ENCODE measurements at places on chromosomes 11 and 22.

- DNase-seq, result no peak
These were observed 50.0 kb upstream of the ADA2 start for GRCh38 chr22:17269224-17269606.

GRCh38 chr22:20639343-20639742 lies 131.9 kb downstream of the MED15 start:
- no peak for DNase-seq

- no peak for DNase-seq
These were observed 27.9 kb upstream of the RBMXL2 start for GRCh38 chr11:7060868-7061267.

DNA sequence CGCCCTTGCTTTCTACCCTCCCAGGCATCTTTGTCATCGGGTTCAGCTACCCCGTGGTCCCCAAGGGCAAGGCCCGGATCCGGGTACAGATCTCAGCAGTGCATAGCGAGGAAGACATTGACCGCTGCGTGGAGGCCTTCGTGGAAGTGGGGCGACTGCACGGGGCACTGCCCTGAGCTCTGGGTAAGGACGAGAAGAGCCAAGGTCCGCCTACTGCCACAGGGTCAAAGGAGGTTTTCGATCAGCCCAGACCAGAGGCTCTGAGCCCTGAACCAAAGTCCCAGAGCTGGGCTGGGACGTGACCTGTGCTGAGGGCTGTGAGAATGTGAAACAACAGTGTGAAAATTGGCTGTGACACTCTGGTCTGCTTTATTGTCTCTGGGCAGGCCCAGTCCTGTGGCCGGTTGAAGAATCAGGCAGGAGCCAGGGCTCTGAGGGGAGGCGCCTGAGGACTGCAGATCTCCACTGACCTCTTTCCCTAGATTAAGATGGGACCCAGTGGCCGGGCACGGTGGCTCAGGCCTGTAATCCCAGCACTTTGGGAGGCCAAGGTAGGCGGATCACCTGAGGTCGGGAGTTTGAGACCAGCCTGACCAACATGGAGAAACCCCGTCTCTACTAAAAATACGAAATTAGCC lies 6.5 kb upstream of the GALR3 start:
- no peak for DNase-seq

DNA sequence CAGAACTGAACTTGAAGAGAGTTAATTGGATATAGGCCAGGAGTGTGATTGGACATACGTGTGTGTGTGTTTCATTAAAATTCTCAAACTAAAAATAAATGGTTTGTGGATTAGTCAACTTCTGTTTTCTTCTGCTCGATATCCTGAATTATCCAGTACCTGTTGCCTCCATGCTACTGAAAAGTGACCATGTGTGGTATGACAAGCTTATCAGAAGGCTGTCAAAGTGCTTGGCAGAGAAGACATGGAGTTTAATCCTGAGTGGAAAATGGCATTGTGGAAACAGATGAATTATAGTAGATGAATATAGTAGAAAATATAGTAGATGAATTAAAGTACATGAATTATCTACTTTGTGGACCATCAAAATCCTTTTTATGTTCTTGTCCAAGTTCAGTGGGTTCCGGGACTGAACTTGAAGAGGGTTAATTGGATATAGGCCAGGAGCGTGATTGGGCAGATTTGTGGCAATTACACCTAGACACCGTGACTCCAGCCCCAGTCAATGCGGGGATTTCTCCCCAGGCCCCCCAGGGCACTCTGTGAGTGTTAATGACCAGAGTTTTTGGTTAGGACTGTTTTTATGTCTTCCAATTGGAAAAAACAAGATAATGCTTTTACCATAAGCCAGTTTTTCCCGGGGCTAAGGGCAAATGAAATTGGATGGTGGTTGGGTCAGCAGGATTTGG lies 30.1 kb downstream of the GRAMD1B start:
- DNase-seq, result no peak

- DNase-seq, result no peak
These were observed 472.2 kb upstream of the ANO3 start for GRCh38 chr11:25859776-25860175.

- DNase-seq, result no peak
These were observed 36.9 kb downstream of the PACS1 start for GRCh38 chr11:66106786-66107599.

GRCh38 chr11:93131709-93132108 lies 66.1 kb downstream of the SLC36A4 start:
- DNase-seq, result no peak

GRCh38 chr11:114483929-114484328 lies 44.7 kb downstream of the REXO2 start:
- no peak for DNase-seq

DNA sequence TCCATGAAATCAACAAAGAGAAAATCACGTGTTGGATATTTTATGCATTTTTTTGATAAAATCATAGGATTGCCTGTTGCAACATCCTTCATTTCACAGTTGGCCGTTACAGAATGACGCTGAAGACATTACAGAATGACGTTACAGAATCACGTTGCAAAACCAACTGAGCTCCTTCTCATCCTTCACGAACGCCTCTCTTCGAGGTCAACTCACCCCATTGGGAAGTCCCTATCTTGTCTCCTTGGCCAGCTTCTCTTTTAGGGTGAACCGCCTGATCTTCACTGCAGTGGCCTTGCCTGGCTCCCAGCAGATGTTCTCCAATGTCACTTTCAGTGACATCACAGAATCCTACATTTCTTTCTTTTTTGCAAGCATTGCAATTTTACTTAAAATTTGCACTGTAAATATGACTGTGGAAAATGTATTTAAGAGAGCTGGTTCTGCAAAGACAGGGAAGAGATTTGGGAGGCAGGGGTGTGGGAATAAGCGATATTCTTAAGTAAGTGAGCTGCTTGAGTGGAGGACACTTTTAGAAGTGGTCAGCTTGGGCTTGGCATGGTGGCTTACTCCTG lies 5.1 kb downstream of the KRTAP5-7 start:
- DNase-seq, result no peak

DNA sequence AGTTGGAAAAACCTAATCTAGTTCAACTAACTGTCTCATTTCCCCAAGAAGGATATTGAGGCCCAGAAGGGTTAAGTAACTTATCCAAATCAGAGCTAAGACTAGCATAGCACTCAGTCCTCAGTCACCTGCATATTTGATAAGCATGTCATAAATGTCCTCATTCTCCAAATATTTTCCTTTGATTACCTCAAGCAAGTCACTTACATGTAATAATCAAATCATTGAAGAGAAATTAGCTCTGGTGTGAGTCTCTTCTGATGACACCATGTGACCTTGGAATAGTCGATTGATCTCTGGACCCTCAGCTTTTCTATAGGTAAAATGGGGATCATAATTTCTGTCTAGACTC lies 48.8 kb upstream of the PICALM start:
- DNase-seq, result no peak

GRCh38 chr11:14079011-14079410 lies 116.5 kb downstream of the SPON1 start:
- DNase-seq, result no peak

DNA sequence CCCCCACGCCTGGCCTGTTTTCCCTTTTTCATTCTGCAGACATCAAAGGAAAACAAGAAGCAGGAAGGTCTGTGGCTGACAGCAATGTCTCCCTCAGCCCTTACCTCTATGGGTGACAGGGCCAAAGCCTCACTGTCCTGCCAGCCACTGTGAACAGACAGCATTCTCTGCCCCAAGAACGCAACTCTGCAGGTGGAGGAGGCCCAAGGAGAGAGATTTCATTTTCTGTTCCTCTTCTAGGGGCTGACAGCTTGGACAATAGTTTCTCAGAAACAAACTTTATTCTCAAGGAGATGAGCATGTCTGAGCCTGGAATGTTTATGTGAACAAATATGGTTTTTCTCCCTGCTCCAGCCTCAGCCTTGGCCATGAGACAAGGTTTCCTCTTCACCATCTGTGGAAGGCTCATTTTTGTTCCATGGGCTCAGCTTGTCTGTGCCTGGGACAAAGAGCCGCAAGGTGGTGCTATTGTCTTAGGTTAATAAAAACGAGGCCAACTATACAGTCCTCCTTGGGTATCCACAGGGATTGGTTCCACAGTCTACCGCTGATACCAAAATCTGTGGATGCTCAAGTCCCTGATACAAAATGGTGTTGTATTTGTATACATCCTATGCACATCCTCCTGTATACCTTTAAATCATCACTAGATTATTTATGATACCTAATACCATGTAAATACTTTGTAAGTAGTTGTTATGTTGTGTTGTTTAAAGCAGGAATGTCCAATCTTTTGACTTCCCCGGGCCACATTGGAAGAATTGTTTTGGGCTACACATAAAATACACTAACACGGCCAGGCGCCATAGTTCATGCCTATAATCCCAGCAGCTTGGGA lies 5.8 kb downstream of the PIWIL3 start:
- DNase-seq, result no peak

DNA sequence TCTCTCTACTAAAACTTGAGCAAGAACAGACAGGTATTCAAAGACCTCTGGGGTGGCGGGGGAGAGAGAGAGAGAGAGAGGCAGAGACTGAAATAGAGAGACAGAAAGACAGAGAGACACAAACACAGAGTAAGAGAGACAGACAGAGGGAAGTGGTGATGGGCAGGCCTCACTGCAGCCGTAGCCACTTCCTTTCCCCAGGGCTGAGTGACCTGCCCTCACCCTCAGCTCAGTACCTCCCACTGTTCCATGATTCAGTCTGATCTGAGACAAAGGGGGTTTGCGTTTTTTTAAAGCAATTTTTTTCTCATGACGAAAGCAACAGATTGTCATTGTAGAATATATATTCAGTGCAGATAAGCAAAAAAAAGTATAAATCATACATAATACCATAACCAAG lies 607.9 kb upstream of the B3GAT1 start:
- no peak for DNase-seq

DNA sequence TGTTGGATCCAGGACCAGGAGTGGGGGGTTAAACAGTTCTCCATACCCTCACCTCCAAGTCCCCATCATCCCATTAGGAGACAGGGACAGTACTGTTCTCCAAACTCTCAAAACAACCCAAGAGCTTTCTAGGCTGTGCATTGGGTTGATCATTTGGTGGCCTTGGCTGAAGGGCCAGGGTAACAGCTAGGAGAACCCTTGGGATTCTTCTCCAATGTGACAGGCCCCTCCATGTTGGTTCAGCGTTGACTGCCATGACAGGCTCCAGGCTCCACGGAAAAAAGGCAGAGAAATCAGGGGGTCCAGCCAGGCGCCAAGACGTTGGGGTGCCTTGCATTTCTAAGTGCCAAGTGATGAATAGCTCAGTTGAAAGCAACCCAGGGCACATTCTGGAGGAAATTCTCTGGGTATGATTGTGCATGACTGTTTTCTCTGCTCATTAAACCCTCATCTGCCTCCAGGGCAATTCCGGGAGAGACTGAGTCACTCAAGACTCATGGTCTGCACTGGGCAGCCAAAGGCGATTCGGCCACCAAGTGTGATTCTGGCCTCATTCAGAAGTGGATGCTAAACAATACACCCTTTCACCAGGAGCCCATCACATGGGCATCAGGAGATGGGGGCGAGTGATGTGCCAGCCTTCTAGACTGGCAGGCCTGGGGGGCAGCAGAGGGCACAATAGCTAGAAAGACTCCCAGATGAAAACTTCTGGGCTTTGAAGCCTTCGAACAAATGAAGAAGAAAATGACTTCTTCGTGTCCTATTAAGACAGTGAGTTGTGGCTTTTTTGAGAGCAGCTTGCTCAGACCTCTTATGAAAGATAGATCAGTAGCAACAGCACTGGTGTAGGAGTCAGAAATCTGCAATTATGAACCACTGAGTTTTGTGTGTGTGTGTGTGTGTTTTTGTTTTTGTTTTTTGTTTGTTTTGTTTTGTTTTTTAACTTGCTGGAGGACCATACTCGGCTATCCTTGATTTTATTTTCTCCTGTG lies 27.7 kb downstream of the CD44 start:
- no peak for DNase-seq

DNA sequence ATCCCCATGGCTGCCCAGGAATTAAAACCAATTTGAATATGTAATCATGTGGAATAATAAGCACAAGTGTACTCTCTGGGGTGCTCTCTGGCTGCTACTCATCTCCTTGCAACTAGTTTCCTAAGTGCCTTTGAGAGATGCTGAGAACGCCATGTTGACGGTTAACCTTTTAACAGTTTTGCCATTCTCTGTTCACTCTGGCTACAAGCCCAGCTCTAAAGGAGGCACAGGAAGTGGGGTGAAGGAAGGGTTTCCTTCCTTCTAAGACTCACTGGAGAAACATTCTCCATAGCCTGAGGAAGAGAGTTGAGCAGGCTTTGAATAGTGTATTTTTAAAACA lies 122.0 kb upstream of the ZC3H12C start:
- DNase-seq, result no peak

- no peak for DNase-seq
These were observed 19.3 kb downstream of the CREB3L1 start for GRCh38 chr11:46296528-46297448.

- DNase-seq, result no peak
These were observed 5.0 kb downstream of the ZP1 start for GRCh38 chr11:60872124-60872960.

DNA sequence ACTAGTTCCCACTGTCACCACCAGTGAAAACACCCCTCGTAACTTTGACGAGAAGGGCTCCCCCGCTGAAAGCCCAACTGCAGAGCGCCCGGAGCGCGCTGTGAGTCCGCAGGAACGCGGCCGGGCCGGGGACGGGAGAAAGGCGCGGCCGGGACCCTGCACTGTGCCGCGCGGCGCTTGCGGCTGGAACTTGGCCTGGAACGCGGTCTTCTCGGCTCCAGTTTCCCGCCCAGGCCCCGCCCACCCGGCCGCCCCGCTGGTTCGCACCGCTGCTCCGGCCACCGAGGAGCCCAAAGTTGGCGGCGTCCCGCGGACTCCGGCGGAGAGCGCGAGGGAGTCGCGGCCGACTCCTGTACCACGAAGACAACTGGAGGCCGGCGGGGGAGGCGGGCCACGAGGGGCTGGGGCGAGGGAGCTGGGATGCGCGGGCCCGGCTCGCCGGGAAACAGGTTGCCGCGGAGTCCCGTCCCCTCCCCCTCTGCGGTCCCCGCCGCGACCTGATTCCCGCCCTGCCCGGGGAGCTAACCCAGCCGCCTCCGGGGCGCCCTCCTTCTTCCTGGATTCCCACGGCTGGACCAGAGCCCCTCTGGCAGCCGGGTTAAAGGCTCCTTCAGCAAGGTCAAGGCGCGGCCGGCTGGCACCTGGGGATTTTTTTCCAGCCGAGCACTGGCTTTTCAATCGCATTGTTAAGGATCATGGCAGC lies 3.4 kb downstream of the TENM4 start:
- peak; percentile 42 for DNase-seq

DNA sequence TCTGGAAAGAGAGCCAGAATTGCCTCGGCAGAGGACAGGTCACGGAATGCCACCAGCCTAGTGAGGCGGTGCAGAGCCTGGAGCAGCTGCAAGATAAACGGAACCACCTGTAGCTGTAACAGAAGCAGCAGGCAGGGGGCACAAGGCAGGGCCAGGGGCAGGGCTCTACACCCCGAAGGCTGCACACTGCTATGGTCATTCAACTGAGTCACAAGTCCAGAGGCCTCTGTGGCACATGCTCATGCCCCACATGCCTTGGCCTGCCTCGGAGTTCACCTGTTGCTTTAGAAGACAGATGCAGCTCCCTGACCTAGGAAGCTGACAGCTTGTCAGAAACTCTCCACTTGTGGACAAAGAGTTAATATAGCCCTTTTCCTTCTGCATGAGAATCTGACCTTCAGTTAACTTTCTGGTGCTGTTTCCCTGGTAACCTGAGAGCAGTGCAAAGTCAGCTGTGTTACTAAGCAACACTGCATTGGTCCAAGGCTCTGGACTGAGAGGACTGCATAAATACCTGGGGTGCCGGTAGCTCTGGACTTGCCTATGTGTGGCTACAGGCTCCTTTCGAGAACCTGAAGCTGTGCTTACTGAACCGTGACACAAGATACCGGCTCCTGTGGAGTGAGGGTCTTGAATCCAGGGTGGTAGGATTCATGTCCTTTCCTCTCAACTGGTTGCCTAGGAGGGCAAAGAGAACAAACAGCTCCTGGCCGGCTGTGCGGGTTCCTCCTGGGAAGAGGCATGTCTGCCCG lies 10.5 kb downstream of the COMMD9 start:
- no peak for DNase-seq
